Renal pelvis (tissue), 12 donors: ENCODE measurements at places on chromosomes 11 and 22. TPM values are rescaled to one million over a fixed set of nuclear protein-coding genes. Genes with fewer than 3 reads are reported as not detected.

GRCh38 chr22:25448435-25449051, 115.9 kb upstream of the GRK3 start:
- no peak for DNase-seq

GRCh38 chr11:122724520-122724919, 69.0 kb downstream of the UBASH3B start:
- no peak for DNase-seq

DNA sequence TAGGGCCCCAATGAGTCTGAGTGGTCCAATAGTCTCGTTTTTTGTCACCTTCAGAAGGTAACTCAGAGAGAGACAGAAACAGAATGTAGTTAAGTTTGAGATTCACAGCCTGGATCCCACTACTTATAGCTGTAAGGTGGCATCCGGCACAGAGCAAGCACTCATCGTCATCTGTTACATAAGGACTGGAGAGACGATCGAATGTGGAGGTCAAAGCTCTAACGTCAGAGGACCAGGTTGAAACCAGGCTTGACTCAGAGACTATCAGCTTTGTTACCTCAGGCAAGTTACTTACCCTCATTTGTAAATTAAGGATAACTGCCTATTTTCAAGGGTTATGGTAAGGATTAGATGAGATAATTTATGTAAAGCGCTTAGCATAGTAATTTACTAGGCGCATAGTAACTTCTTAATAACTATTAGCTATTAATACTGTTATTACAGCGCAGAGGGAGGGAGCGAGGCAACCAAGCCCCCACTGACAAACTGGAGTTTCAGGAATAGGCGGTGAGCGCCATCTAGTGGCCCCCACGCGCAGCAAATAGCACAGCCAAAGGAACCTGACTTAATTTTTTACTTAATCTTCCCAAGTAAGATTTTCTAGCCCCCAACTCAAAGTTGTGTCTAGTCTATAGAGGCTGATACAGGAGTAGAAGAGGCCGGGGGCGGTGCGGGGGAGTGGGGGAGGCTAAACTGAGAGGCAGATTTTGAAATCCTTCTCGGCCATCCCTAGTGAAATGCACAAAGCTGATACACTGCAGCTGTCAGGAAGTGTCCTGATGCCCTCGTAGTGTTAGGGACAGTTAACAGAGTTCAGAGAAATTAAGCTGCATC, 29.0 kb upstream of the API5 start:
- peak; percentile 42 for DNase-seq

- no peak for DNase-seq
Measured at GRCh38 chr22:46969491-46969890, 207.0 kb downstream of the TBC1D22A start.

DNA sequence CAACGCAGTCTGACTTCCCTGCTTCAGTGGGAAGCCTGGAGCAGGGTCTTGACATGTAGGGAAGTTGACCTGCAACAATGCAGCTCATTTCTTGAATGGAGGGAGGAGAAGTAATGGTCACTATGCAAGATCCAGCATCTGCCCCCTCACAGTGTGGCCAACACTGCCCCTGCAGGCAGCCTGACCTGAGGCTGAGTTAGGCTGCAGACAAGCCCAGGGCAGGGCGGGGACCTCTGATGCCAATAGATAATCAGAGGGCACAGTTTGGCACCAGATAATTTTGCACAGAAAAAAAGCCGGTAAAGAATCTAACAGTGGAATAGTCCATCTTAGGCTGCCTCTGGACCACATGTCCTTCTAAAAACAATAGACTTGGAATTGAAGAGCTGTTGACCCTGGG, 182.3 kb downstream of the DSCAML1 start:
- no peak for DNase-seq

DNA sequence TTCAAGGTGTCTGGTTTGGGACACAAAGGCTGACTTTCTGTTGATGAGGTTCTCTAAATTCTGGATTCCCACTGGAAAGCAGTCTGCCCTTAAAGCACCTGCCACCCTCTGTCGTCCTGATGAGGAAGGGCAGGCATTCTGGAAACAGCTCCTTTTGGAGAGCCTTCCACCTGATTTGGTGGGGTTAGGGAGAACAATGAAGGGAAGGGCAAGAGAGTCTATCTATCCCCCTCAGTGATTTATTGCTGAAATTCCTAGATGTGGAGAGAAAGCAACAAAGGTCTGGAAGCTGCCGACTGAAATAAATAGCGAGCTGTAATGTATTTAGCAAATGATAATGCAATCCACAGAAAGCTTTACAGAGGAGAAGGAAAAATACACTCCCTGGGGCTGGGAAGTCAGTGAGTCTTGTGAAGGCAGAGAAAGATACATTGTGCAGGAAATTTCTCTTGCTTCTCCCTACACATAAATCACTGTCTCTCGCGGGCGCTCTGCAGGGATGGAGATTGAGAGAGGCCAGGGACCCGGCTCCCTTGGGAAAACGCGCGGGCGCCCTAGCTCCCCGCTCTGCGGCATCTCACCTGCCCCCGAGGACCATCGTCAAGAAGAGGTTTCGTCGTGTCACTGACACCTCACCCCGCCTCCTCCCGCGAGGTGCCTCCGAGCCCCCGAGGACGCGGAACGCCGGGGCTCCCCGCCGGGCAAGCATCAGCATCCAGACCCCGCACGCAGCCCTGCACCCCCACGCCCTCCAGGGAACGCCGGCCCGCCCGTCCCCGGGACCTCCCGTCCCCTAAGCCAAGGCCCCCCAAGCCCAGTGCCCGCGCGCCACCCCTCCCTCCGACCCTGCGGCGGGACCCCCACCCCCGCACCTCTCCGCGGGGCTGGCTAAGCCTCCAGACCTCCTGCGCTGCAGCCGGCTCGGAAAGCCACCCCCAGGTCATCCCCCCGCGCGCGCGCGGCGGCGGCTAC, 673 bp downstream of the CDON start:
- no peak for DNase-seq

- no peak for DNase-seq
Measured at GRCh38 chr11:13206086-13206640, 71.4 kb upstream of the BMAL1 start.

DNA sequence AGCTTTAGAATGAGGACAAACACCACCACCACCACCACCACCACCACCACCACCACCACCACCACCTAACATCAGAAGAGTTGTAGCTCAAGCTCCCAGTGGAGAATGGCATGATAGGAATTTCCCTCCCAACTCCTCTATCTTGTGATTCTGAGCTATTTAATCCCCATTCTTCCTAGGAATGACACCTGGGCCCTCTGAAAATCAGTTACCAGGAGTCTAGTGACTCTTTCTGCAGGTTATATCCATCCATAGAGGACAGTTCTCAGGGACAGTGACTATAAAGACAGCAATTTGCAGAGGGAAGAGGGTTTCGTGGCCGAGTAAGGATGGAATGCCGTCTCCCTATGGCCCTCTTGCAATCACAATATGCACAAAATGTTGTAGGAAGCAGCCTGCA, 27.8 kb downstream of the MYH9 start:
- DNase-seq, result no peak

DNA sequence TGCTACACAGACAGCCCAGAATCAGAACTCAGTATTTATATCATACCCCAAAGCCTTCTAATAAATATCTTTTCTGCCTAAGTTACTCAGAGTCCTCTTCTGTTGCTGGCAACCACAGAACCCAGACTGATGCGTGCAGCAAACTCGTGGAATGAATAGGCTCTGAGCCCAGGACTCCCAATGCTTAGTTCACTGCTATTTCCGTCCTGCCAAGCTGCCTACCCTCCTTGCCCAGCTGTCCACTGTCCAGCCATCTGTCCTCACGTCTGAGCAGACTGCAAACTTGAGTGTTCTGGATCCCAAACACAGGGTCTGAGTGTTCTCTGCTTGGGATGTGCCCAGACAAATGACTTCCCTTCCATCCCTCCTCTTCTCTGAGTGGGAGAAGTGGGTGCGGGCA, 19.4 kb downstream of the PTPN5 start:
- no peak for DNase-seq

GRCh38 chr22:26900787-26901186, 243.4 kb downstream of the MIAT start:
- no peak for DNase-seq

DNA sequence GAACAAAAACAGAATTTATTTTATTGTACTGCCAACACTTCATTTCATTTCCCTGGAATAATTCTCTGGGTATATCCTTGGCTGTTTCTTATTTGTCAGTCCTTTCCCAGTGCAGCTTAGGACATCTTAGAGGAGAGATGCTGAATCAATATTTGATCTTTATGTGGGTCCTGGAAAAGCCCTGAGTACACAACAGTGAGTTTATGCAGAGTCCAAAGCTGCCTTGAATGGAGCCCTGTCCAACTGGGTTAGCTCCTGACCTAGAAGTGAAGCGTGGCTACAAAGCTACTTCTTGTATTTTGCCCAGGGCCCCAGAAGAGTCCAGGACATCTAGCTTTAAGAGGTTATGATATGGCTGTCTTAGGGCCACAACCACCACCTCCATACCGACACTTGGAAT, 378.0 kb upstream of the FAT3 start:
- no peak for DNase-seq

- no peak for DNase-seq
Measured at GRCh38 chr11:26191193-26191592, 140.7 kb upstream of the ANO3 start.

DNA sequence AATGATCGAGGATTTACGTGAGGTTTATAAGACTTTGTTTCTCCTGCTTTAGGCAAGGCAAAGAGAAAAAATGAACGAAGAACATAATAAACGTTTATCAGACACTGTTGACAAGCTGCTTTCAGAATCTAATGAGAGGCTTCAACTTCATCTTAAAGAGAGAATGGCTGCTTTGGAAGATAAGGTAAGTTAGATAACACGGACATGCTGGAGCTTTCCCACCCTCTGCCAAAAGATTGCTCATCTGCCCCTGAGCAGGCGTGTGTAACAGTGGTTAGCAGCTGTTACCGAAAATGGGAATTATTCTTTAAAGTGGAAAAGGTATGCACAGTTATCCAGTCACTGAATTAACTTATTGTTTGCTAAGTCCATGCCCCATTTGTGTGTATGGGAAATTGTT, 62.8 kb upstream of the CTTN start:
- DNase-seq, result no peak

DNA sequence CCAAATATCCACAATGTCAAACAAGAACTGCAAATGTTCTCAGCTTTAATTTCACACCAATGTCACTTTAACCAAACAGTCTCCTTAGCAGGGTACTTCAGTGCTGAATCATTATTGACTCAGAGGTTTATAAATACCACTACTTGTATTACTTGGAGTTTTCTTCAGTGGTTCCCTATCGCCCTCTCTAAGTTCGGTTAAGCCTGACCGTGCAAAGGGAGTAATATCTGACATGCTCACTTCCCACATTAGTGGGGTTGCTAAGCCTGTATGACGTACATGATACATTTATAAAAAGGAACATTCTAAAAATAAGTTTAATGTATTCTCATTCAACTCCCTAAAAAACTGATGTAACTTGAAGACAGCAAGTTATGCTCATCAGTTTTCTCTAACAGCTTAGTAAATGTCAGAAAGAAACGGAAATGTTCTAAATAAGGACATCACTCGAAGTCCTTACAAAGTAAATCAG, 93.1 kb upstream of the ZC3H12C start:
- no peak for DNase-seq

GRCh38 chr11:16217631-16218030, 138.7 kb downstream of the SOX6 start:
- DNase-seq, result no peak

DNA sequence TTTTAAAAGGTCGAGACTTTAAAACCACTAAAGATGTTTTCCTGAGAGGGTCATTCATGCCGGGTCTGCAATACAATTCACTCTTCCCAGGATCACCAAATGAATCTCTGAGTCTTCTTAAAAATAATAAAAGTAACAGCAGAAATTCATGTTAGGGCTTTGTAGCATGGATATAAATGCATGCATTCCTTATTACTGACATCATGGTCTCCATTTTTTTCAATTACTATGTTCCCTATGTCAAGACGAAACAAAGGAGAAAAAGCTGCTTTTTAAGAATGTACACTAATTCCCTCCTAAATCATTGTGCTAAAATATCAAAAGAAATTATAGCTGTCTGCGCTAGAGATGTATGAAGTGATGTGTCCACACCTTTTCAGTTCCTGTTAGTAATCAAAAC, 789.9 kb upstream of the LRRC4C start:
- no peak for DNase-seq

DNA sequence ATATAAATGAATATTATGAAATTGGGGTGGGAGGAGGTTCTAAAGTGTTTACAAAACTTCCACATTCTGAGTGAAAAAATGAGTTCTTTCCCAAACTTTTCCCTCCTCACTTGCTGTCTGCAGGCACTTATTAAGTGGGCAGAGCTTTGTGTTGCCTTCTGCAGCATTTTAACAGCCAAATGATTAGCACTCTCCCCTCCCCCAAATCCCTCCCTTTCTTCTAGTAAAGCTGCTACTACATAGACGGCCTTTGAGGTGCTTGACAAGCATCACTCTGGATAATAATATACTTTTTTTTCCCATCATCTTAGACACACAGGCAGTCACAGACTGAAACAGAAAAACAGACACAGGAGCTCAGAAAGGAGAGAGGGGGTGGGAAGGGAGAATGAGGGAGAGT, 493.5 kb downstream of the DLG2 start:
- no peak for DNase-seq

SAA4 gene
- polyA plus RNA-seq, result not detected

CD6 gene
- polyA plus RNA-seq, result 1.8 TPM

JHY gene
- polyA plus RNA-seq, result 12.5 TPM

MS4A15 gene
- polyA plus RNA-seq, result not detected

SMTNL1 gene
- polyA plus RNA-seq, result 0.17 TPM

OR2AT4 gene
- polyA plus RNA-seq, result 0.03 TPM

PATE4 gene
- not detected for polyA plus RNA-seq

CRYAB gene
- 75.2 TPM for polyA plus RNA-seq

ANO5 gene
- 5.4 TPM for polyA plus RNA-seq
